ENCODE measurements at places on chromosomes 3 and 15.

GRCh38 chr3:70984776-70985482, 598.6 kb downstream of the FOXP1 start:
- H3K27me3 ChIP-seq: no peaks in the 10 kb centered on the region
- peaks cover 55% of the 10 kb centered on the region for H3K4me1 ChIP-seq
- DNase-seq: no peak
- peaks cover 20% of the 10 kb centered on the region for H3K36me3 ChIP-seq
- no peak overlapping the region for H3K27ac ChIP-seq

DNA sequence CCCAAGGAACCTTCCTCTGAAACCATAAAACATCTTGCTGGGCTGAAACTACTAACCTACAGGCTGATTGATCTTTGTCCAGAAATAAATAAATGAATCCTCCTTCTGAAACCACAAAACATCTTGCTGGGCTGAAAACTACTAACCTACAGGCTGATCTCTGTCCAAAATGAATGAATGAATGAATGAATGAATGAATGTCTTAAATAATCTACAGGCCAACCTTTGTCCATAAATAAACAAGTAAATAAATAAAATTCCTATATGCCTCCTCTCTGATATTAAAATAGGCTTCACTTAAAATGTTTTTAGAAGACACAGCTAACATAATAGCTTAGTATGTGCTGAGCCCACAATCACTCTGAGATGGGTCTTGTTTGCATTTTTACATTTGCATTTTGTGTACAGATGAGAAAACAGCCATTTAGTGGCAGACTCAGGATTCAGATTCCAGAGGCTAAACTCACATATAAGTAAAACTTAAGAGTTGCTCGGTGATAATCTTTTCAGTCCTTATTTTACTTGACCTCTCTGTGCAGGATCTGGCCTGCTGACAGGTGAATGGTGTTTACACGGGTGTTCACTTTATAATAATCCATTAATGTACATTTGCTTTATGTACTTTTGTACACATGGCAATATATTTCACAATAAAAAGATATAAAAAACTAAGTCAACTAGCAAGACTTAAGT, 10.4 kb downstream of the TJP1 start:
- H3K4me3 ChIP-seq: no peak overlapping the region
- DNase-seq: no peak
- H3K27me3 ChIP-seq: no peaks in the 10 kb centered on the region
- no peak overlapping the region for H3K27ac ChIP-seq
- no peaks in the 10 kb centered on the region for H3K36me3 ChIP-seq
- peaks cover 18% of the 10 kb centered on the region for H3K4me1 ChIP-seq

- H3K4me3 ChIP-seq: no peak overlapping the region
- peaks cover 9% of the 10 kb centered on the region for H3K4me1 ChIP-seq
- no peak for DNase-seq
- no peaks in the 10 kb centered on the region for H3K36me3 ChIP-seq
- H3K27ac ChIP-seq: no peak overlapping the region
- H3K27me3 ChIP-seq: no peaks in the 10 kb centered on the region
Observed at GRCh38 chr3:177610262-177610661, 413.0 kb upstream of the TBL1XR1 start.

- H3K27ac ChIP-seq: no peak overlapping the region
- no peaks in the 10 kb centered on the region for H3K27me3 ChIP-seq
- DNase-seq: no peak
- H3K36me3 ChIP-seq: no peaks in the 10 kb centered on the region
- H3K4me1 ChIP-seq: no peaks in the 10 kb centered on the region
Observed at GRCh38 chr3:74617776-74618175, 3.3 kb upstream of the CNTN3 start.

GRCh38 chr3:183455089-183455488, 26.7 kb upstream of the MCF2L2 start:
- H3K4me3 ChIP-seq: no peak overlapping the region
- H3K36me3 ChIP-seq: no peaks in the 10 kb centered on the region
- H3K4me1 ChIP-seq: peaks cover 21% of the 10 kb centered on the region
- peak overlapping the region; percentile 27 for H3K27ac ChIP-seq

- peaks cover 5% of the 10 kb centered on the region for H3K27me3 ChIP-seq
- peak overlapping the region; percentile 65 for H3K27ac ChIP-seq
- H3K36me3 ChIP-seq: peaks cover 2% of the 10 kb centered on the region
- H3K4me1 ChIP-seq: peaks cover 15% of the 10 kb centered on the region
- DNase-seq: no peak
Observed at GRCh38 chr15:89244574-89244903, 760 bp downstream of the FANCI start.

DNA sequence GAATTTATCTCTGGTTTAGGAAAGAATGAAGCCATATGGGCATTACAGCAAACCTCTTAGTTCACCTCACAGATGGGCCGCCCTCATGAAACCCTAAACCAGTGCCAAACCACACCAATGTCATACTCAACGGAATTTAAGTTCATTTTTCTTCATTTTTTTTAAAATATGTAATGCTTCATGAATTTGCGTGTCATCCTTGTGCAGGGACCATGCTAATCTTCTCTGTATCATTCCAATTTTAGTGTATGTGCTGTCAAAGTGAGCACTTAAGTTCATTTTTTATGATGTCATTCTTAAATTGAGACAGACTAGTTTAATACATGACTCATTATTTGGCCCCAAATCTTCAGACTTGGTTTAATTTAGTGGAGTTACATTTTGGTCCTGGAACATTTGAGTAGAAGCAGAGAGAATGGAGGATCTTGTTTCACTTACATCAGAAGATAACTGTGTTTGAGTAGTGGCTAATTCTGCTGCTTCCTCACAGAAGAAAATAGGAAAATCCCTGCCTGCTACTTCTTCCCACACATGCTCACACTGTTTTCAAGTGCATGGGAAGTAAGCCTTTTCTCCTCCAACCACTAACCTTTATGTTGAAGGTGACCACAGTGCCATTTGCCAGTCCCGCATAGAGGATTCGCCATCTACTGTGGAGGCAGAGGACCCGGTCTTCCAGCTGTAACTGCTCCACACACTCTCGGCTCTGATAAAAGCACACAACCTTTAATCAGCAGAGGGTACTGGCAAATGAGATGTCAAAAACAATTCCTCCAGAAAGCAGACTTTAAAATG, 63.3 kb downstream of the ZNF106 start:
- peaks cover 23% of the 10 kb centered on the region for H3K36me3 ChIP-seq
- H3K4me1 ChIP-seq: no peaks in the 10 kb centered on the region
- no peak overlapping the region for H3K27ac ChIP-seq
- no peak for DNase-seq
- no peaks in the 10 kb centered on the region for H3K27me3 ChIP-seq

DNA sequence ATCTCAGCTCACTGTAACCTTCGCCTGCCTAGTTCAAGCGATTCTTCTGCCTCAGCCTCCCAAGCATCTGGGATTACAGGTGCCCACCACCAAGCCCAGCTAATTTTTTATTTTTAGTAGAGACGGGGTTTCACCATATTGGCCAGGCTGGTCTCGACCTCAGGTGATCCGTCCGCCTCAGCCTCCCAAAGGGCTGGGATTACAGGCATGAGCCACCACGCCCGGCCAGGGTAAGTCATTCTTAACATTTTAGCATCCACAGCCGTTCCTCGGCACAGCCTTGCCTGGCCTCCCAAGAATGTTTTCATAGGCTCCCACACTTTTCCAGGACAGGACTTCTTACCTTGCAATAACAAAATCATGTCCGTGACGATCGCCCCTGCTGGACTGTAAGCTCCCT, 8.7 kb upstream of the EPHB3 start:
- H3K36me3 ChIP-seq: no peaks in the 10 kb centered on the region
- H3K4me3 ChIP-seq: no peak overlapping the region
- H3K4me1 ChIP-seq: no peaks in the 10 kb centered on the region
- no peak overlapping the region for H3K27ac ChIP-seq
- DNase-seq: no peak
- H3K27me3 ChIP-seq: peaks cover 17% of the 10 kb centered on the region

- peak; percentile 84 for DNase-seq
- H3K4me3 ChIP-seq: no peak overlapping the region
- H3K27me3 ChIP-seq: no peaks in the 10 kb centered on the region
- peak overlapping the region; percentile 41 for H3K27ac ChIP-seq
Observed at GRCh38 chr3:37956723-37957538, 33.7 kb upstream of the VILL start.

DNA sequence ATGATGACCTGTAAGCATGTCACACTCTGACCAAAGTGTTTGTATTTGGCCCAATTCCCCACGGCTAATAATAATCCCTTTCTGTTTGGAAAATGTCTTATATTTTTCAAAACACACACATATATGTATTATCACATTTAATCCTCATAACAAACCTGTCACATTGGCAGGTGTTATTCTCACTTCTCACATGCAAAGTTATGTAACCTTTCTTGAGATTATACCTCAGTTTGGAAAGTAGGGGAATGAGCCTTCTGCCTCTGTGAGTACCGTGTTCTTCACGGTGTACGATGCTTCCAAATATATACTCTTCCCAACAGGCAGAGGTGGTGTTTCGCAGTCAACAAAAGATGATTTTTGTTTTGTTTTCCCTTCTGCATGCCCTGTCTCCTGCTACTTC, 205.6 kb downstream of the TP63 start:
- DNase-seq: no peak
- H3K27me3 ChIP-seq: no peaks in the 10 kb centered on the region
- H3K4me1 ChIP-seq: no peaks in the 10 kb centered on the region
- no peak overlapping the region for H3K27ac ChIP-seq
- H3K4me3 ChIP-seq: no peak overlapping the region

GRCh38 chr15:68429691-68430470, 2.1 kb downstream of the ITGA11 start:
- peaks cover 58% of the 10 kb centered on the region for H3K27me3 ChIP-seq
- H3K36me3 ChIP-seq: no peaks in the 10 kb centered on the region
- no peak overlapping the region for H3K4me3 ChIP-seq
- no peak for DNase-seq

Data from endothelial cell of umbilical vein (primary cell).